NCI-H1105 treated with DMSO at 0.1 percent for 48 hours (cell line): ENCODE measurements at places on chromosomes 1 and 21.

DNA sequence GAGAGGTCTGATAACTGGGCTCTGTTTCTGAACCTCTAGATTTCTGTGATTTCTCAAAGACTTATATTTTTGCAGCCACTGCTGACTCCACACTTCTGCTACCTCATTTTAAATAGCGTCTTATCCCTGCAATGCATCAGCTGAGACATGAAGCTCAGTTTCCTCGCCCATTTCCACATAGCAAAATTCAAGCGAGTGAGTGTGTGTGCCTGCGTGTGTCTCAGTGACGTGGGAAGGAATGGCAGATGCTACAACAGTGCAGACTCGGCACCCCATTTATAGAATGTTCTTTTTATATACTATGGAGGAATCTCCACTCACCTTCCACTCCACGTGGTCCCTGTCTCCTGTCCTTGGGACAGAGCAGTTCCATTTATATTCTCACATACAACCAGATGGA lies 35.7 kb downstream of the ZMYND12 start:
- DNase-seq: no peak

DNA sequence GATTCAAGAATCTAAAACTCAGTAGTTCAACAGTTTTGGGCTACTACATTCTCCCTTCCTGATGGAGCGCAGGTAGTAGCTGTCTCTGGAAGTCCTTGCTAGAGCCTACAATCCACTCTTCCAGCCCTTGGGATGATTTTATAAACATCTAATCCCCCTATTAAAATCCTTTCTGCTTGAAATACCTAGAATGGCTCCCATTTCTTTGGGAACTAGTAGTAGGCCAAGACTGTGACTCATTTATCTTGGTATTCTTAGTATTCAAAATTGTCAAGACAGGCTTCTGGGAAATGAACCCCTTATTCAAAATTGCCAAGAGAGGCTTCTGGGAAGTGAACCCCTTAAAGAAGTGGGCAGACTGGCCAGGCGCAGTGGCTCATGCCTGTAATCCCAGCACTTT lies 142.5 kb upstream of the FGGY start:
- no peak for DNase-seq

GRCh38 chr1:164805399-164805798 lies 246.4 kb downstream of the PBX1 start:
- no peak for DNase-seq

DNA sequence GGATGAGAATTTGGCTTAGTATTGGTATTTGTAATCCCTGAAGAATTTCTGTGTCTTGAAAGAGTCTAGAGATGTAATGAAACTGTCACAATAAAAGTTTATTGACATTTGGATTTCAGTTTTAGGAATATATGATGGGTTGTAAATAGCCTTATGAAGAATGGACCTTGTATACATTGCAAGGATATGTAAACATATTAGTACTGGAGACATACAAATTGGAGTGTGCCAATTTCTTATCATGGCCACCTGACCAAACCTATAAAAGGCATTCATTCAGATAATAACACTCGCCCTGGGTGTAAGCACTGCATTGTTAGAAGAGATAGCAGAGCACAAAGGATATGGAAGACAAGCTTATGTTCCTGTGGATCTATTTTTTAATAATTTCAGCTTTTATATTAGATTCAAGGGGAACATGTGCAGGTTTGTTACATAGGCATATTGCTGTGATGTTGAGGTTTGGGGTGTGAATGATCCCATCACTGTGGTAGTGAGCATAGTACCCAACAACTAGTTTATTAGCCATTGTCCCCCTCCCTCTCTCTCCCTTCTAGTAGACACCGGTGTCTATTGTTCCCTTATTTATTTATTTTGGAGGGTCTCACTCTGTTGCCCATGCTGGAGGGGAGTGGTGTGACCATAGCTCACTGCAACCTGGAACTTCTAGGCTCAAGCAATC lies 8.6 kb downstream of the S1PR1 start:
- no peak for DNase-seq

GRCh38 chr1:182442333-182442732 lies 7.6 kb upstream of the RGSL1 start:
- DNase-seq: no peak

DNA sequence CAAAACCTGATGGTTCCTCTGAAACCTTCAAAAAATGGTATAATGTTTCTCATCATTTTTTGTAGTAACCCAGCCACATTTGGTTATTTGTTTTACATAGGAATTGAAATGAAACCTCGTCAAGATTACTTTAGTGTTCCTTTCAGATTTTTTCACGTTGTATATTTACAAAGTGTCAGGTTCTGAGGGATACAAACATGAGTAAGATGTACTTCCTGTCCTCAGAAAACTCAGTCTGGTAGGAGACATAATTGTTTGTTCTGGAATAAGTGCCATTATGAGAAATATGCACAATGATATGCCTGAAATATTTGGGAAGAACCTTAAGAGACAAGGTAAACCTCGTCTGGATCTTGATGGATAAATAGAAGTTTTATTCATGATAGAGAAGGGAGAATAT lies 145.5 kb downstream of the USP25 start:
- no peak for DNase-seq

DNA sequence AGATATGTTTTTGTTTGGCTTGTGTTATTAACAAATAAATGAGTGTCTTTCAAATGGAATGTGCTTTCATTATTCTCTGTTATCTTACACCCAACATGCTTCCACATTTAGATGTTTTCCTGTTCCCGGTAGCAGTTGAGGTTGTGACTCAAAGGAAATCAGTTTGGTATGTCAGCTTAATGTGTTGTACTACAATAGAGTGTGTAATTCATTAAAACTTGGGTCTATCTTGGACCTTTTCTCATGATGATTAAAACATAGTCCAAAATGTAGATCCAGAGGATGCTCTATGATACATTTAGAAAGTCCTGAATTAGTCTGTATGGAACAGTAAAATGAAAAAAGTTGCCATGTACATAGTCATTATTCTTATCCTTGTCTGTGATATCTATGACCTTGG lies 26.7 kb downstream of the RTCA start:
- no peak for DNase-seq

GRCh38 chr1:212477680-212478466 lies 45.2 kb downstream of the NENF start:
- DNase-seq: no peak

GRCh38 chr1:155078469-155079209 lies at the start of gene EFNA3:
EFNA3 (plus strand) TSS chr1:155078837; CDS start chr1:155078942, 105 bp downstream.
- peak; percentile 61 for DNase-seq

GRCh38 chr1:206699626-206700025 lies 14.9 kb downstream of the MAPKAPK2 start:
- no peak for DNase-seq

- no peak for DNase-seq
Measured at GRCh38 chr1:206002871-206003801, at the start of gene RAB7B. RAB7B (minus strand) TSS chr1:206003395; CDS start chr1:205994135, 9,260 bp downstream.
